K562 (cell line): ENCODE measurements at places on chromosomes 4 and X. TPM values are rescaled to one million over a fixed set of nuclear protein-coding genes. Genes with fewer than 3 reads are reported as not detected.

HMGN5 gene
- polyA plus RNA-seq, result 15.7 and 20.9 TPM in 2 replicates

GRCh38 chrX:153372949-153373348 lies 28.2 kb downstream of the PNMA6E start:
- DNase-seq, result no peak

DNA sequence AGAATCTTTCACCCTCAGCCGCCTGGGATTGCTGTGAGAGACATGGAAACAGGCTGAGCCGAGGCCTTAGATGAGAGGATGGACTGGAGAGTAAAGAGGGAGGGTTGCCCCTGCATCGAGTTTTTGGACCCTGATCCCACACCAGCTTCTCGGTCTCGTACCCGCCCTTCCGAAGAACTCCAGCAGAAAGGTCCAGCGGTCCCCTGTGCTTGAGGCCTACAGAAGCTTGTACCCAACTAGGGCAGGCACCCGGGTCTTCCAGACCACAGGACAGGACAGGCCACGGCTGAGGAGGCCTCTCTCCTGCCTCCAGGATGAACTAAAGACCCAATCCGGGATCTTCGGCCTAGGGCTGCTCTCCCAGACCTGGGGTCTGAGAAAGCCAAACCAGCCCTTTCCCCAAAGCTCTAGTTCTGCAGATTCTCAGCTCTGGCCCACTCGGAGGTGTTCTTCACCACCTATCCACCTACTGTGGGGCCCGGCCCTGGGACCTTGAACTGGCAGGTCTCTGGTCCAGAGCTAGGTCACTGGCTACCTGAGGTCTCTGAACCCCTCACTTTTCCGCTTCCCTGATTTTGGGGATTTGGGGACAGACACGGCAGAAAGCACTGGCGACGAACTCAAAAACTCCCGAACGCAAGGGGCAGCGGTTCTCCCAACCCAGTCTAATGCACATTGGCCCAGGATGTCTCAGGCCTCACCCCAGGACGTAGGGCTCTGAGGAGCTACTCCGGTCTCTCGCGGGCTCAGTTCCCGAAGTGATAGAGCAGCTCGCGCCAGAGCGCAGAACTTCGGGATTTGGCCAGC lies 1.1 kb downstream of the NKX3-2 start:
- no peak for DNase-seq

GRCh38 chr4:31545330-31545729 lies 825.2 kb downstream of the PCDH7 start:
- DNase-seq, result no peak

GRCh38 chr4:183097231-183098018 lies 1.6 kb upstream of the WWC2 start:
- no peak for DNase-seq
